DMS 273 treated with DMSO at 0.1 percent for 48 hours (cell line): ENCODE measurements at places on chromosomes 16 and 17.

DNA sequence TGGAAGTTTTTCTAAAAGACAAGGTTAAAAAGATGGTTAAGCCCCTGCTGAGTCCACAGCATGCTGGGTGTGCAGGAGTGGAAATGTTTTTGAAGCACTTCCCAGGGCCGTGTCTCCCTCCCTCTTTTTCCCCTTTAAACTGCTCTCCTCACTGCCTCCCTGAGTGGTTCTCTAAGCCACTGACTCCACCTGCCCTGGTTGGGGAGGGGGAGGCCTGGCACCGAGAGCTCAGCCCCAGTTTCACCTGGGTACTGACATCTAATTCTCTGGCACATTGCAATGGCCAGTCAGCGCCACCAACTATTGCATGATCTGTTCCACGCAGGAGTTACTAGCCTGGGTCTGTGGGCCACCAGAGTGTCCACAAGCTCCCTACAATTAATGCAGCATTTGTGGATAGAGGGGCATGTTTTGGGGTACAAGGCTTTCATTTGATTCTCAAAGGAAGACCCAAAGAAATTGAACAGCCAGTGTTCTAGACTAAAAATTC lies 22.7 kb downstream of the MPP3 start:
- DNase-seq: no peak

DNA sequence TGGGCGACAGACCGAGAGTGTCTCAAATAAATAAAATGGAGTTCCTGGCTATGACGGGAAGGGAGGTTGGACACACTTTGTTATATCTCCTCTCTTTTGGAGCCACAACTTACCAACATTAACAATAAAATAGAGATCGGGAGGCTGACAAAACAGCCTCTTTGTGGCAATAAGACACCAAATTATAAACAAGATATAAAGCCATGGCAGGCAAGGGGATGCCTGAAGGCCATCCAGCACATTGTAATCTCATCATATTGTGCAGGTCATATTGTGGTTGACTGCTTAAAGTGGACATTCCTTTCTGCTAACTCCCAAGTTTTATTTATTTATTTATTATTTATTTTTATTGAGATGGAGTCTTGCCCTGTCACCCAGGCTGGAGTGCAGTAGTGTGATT lies 59.9 kb upstream of the MGAT5B start:
- DNase-seq: no peak

DNA sequence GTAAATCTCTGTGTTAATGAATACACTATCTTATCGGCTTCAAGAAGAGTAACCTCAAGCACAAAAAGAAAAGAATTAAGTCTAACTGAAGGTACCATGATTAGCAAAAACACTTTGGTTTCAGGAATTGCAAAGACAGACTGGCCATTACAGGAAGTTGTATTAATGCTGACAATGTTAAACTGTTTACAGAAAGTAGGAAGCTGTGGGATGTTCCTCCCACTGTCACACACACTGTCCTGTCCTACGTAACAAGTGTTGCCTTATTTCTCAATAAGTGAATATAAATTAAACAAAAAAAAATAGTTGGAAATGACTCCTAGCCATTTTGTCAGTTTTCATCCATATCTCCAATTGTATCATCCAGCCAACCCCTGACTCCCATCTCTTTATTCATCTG lies 8.6 kb downstream of the GNA13 start:
- no peak for DNase-seq

GRCh38 chr17:33980193-33980592 lies 274.9 kb upstream of the CCL2 start:
- no peak for DNase-seq

GRCh38 chr17:79627184-79627765 lies 16.4 kb upstream of the RBFOX3 start:
- DNase-seq: no peak
